ENCODE measurements at places on chromosomes 2 and 18.

DNA sequence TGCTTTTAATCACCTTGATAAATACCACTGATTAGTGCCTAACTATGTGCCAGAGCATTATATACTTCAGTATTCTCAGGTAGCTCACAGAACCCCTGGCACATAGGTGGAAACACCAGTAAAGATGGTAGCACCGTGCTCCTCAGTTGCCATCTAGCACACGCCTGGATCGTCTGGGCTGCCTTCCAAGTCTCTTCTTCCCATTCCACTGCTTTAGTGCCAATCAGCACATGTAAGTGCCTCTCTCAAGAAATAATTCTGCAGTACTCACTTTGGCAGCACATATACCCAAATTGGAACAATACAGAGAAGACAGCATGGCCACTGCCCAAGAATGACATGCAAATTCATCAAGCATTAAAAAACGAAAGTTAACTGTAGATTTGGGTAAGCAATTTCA lies 13.0 kb downstream of the POLR2D start:
- no peak for DNase-seq

- peak; percentile 73 for DNase-seq
These were observed 128.2 kb upstream of the CXCR4 start for GRCh38 chr2:136246086-136246669.

DNA sequence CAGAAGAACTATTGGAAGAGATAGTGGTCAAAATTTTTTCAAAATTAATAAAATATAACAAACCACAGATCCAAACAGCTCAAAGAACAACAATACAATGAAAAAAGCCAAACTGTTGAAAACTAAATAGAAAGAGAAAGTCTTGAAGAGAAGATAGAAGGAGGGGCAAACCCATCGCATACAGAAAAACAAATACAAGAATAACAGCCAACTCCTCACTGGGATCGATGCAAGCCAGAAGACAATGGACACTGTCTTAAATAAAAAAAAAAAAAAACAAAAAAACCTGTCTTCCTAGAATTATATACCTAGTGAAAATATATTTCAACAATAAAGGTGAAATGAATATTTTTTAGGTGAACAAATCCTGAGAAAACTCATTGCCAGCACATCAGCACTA lies 34.1 kb upstream of the ARHGAP25 start:
- DNase-seq = no peak

GRCh38 chr2:33265584-33266338 lies 210.7 kb upstream of the RASGRP3 start:
- DNase-seq = no peak

DNA sequence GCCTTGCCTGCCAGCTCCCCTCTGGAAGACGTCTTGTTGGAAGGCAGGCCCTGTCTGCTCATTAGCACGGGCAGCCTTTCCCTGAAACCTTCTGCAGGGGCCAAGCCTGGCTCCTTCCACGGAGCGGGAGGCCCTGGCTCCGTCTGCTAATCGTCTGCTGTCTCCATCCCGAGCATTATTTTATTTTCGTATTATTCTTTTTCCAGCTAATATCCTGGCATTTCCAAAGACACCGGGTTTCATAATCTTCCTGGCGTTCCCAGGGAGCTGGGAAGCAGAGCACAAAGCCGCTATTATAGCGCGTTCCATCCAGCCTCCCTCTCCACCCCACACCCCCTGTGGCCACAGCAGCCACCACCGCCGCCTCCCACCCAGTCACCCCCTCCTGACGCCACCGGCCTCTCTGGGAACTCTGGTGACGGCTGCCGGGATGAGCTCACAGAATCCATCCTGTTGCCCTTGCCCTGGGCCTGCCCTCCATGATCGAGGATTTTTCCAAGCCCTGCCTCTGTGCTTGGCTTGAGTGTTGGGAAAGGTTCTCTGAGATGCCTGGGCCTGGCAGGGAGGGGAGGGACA lies 125.5 kb downstream of the DYSF start:
- no peak for DNase-seq

DNA sequence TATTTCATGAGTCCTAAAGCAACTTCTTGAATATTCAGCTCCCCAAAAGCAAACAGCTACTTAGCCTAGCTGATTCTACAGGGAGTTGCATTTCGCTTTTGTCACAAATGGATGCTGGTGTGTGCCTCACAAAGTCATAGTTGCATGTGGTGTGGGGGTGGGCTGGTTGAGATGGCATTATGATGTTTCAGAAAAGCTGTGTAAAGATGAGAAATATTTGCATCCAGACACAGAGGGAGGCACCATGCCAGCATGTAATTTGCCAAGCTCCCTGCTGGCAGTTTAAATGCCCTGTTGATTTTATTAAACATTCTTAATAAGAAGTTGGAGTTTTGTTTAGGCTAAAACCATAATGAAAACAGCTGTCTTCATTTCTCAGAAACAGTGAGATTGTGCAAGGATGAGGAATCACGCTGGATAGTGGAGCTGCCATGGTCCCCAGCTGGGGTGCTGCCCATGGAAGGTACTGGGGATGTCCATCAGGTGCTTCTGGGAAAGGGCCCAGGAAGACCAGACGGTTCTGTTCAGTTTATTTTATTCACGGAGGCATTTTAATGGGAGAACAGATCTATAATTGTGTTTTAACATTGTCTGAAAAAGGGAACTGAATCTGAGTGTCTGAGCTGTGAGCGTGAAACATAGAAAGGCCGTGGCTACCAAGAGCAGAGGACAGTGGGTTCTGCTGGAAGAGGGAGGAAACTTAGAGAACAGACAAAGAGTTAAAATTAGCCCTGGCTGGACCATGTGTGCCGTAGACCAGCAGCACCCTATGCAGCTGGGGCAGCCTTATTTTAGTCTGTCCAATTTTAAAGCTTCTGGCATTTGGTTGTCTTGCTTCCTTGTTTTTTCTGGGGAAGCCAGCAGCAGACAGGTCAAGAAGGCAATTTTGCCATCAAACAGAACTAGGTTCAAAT lies 177.1 kb downstream of the FAM210A start:
- peak; percentile 38 for DNase-seq

GRCh38 chr2:96341641-96342040 lies 6.1 kb downstream of the NCAPH start:
- no peak for DNase-seq

DNA sequence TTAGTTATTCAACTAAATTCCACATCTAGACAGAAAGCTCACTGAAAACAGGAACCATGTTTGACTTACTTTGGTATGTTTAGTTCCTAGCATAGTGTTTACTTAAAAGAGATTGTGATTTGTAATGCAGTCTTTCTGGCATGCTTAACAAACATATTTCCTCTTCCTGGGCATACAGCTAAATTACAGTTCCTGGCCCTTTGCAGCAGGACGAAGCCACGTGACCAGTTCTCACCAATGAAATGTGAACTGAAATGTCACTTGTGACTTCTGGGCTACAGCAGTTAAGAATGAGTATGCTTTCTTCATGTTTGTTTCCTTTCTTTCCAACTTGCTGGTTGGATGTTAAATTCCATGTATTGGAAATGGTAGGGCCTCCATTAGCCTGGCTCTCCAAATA lies 330.5 kb downstream of the FIGN start:
- no peak for DNase-seq

DNA sequence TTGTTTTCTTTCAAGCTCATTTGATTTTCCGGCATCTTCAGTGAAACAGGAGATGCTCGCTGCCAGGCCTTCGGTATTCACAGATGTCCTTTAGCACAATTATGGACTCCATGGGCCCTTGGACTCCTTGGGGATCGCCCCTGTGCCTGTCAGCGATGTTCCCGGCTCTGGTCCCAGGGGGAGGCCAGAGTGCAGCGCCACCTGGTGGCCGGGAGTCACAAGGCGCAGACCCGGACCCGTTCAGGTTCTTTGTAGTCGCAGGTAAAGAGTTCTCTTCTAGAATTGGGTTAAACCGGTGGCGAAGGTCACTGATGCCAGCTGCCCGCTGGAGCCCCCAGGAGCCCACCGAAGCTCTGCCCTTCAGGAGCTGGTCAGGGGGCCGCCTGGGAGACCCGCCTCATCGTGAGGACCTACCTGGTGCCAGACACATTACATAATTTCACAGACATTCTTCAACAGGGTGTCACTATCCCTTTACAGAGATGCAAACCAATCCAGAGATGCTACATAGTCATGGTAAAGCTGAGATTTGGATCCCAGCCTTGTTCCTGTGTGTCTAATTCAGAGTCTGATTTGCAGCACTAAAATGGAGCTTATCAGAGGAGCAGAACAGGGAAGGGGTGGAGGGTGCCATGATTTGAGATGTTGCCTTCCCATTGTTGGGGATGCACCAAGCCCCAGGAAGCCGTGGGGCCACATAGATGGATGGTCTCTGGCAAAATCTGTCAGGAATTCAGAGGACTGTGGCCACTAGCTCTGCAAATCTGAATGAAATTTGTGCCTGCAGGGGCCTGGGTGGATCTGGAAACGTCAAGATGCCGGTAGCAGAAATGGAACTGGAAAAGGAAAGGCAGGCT lies 6.0 kb upstream of the INPP5D start:
- no peak for DNase-seq

DNA sequence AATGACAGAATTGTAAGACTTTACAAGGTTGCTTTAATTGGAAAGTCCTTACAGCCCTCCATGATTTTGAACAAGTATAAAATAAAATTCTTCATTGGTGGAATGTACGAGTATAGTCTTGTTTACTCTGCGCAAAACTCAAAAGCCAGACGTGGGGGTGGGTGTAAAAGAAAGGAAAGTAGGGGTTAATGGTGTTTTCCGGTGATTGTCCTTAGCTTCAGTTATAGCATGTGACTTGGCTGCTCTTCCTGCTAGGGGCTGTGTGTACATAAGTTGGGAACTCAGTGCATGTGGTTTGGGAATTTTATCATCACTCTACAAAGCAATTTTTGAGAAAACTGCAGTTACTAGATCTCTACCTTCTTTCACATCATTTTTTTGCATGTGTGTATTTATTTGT lies 82.4 kb upstream of the CAVIN2 start:
- DNase-seq = no peak

DNA sequence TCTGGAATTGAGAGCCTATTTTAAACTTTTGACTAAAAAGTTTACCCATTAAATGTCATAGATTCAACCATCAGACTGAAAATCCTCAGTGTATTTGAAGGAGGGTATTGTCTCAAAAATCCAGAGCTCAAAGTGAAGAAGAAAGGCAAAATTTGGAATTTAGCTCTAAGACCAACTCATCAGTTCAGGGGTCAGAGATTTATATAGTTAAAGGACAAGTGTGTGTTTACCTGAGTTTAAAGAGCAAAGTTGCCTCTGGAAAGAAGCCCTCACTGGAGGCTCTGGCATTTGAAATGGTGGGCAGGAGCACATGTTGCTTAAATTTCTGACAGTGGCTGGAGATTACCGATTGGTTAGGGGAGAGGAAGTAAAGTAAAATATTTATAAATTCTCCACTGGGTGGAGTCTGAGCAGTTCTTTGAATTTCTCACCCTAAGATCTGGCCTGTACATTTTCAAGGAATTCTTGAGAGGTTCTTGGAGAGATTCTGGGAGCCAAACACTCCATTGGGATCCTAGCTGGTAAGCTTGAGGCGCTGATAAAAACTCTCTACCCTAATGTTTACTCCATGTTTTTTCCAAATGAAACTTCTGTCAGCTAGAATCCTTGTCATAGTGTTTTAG lies at the start of gene KYNU:
KYNU (plus strand) TSS at position 449 of the 623 bp plus-strand sequence. CDS start 7,704 bp downstream, outside the sequence.
- peak; percentile 93 for DNase-seq

DNA sequence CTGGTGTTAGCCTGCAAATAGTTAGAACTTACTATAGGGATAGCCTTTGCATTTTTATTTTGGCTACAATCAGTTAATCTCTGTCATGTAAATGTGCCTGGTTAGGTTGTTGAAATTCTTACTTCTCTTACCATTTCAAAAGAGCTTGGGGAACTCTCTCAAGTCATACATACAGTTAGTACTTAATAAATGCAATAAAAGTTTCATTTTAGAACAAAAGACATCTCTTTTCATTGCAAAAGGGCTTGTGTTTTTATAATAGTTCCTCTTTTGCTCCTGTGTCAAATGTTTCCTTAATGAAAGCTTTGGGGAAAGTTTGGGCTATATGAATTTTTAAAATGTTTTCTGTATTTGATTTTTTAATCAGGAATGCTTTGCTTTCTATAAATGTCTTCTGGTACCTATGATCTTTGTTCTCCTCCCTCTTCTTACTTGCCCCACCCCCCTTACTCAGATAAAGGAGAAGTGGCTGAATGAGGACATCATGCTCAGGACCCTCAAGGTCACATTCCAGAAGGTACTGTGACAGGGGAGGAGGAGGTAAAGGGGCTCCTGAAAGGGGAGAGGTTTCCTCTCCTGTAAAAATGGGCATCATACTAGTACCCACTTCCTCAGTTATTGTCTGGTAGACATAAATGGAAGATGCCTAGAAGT lies 13.6 kb downstream of the PTPN18 start:
- peak; percentile 48 for DNase-seq

GRCh38 chr2:197894751-197895274 lies 90.4 kb downstream of the PLCL1 start:
- DNase-seq = peak; percentile 32

- DNase-seq = no peak
These were observed 38.0 kb downstream of the ADNP2 start for GRCh38 chr18:80147037-80147417.

GRCh38 chr2:133432778-133433177 lies 135.5 kb downstream of the NCKAP5 start:
- DNase-seq = no peak

GRCh38 chr2:217465100-217465499 lies 537.7 kb downstream of the TNS1 start:
- DNase-seq = no peak

Measured in inflammatory macrophage treated with lipopolysaccharide for 1 hour (primary cell).